Chondrocyte (in vitro differentiated cells): ENCODE measurements at places on chromosomes 13 and 19. TPM values are rescaled to one million over a fixed set of nuclear protein-coding genes. Genes with fewer than 3 reads are reported as not detected.

The OR7A17 gene
- total RNA-seq: not detected in 3 replicates

The SLC6A16 gene
- total RNA-seq: 3.5 to 5.2 TPM (median 3.5 TPM) in 3 replicates

The CALR3 gene
- not detected in 3 replicates for total RNA-seq

The KLF16 gene
- total RNA-seq: 25.0 to 38.9 TPM (median 38.9 TPM) in 3 replicates

The KANK2 gene
- 238 to 345 TPM (median 243 TPM) in 3 replicates for total RNA-seq

The NXNL1 gene
- not detected in 3 replicates for total RNA-seq

DNA sequence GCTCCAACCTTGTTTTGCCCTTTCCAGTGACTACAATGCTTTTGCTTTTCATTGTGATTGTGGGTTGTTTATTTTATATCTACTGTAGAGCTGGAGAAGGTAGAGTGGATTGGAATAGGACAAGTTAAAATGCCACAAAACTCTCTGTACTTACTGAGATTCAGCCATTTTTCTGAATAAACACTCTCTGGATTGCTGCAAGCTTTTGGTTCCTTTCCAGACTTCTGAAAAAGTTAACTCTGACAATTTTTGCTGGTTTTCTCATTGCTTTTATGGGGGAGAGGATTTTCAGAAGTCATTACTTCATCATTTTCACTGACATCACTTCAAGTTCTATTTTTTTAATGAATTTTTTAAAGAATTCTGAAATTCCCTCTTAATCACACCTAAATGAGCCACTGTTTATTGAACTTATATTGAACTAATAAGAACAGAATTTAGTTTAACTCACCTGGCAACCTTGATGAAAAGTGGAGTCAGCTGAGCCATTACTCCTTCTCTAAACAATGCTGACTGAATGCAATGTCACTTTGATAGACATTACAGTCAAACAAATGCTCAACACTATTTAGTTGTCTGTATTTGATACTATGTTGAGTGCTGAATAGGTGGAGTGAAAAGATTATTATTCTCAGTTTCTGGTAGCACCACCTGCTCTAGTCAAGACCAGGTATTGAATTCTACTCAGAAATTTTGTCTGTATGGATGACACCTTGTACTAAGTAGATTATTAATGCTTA lies 303.5 kb downstream of the DLEU7 start:
- no peak for DNase-seq
- no peaks in the 10 kb centered on the region for H3K27me3 ChIP-seq
- no peak overlapping the region for H3K27ac ChIP-seq
- H3K36me3 ChIP-seq: peaks cover 7% of the 10 kb centered on the region
- no peak overlapping the region for H3K4me3 ChIP-seq

DNA sequence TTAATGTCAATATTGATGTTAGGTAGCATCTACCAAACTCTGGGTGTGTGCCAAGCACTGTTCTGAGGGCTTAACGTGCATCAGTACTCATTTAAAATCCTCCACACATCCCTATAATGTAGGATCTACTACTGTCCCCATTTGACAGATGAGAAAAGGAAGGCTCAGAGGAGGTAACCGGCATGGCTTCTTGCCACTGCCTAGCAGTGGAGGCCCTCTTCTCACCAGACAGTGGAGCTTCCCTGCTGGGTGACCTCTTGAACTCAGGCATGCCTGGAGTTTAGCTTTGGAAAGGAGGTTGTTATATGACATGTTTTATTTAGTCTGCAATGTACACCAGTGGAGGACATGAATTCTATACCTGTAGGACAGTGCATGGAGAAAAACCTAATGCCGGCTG lies 2.1 kb downstream of the SPATA13 start:
- H3K36me3 ChIP-seq: no peaks in the 10 kb centered on the region
- peaks cover 4% of the 10 kb centered on the region for H3K27me3 ChIP-seq
- H3K4me3 ChIP-seq: no peak overlapping the region
- no peak overlapping the region for H3K27ac ChIP-seq

DNA sequence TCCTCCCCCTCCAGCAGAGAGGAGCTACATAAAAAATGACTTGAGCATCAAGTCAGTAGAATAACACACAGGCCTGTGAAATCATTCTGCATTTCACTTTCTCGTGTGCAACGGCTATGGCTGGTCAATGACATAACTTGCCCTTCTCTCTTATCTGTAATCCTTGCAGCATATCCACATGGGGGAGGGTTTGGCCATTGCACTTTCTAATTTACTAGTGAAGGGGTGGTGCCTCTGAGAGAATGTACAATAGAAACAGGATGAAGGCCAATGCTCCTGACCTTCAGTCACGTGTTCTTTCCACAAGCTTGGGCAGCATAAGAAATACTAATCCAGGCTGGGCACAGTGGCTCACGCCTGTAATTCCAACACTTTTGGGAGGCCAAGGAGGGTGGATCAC lies 641.0 kb upstream of the ARGLU1 start:
- no peak overlapping the region for H3K27ac ChIP-seq
- H3K4me1 ChIP-seq: peaks cover 11% of the 10 kb centered on the region
- H3K36me3 ChIP-seq: no peaks in the 10 kb centered on the region
- H3K27me3 ChIP-seq: peaks cover 17% of the 10 kb centered on the region
- DNase-seq: no peak

DNA sequence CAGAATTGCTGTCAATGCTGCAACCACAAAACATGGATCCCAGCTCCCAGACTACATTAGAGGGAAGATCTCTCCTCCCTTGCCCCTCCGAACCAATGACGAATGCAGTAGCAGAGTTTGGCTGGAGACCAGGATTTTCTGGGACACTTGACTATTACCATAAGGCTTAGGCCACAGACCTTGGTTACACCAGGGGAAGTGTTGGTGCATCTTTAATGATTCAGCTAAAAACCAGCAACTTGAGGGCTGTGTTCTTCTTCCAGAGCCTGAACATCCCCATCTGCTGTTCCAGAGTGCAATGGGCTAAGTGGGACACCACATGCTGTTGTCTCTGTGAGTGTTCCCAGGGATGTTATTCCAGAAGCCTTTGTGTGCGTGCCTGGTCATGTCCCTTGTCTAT lies 528.2 kb downstream of the LMO7 start:
- peaks cover 26% of the 10 kb centered on the region for H3K27me3 ChIP-seq
- DNase-seq: no peak
- no peaks in the 10 kb centered on the region for H3K36me3 ChIP-seq
- H3K4me1 ChIP-seq: no peaks in the 10 kb centered on the region
- H3K4me3 ChIP-seq: no peak overlapping the region

DNA sequence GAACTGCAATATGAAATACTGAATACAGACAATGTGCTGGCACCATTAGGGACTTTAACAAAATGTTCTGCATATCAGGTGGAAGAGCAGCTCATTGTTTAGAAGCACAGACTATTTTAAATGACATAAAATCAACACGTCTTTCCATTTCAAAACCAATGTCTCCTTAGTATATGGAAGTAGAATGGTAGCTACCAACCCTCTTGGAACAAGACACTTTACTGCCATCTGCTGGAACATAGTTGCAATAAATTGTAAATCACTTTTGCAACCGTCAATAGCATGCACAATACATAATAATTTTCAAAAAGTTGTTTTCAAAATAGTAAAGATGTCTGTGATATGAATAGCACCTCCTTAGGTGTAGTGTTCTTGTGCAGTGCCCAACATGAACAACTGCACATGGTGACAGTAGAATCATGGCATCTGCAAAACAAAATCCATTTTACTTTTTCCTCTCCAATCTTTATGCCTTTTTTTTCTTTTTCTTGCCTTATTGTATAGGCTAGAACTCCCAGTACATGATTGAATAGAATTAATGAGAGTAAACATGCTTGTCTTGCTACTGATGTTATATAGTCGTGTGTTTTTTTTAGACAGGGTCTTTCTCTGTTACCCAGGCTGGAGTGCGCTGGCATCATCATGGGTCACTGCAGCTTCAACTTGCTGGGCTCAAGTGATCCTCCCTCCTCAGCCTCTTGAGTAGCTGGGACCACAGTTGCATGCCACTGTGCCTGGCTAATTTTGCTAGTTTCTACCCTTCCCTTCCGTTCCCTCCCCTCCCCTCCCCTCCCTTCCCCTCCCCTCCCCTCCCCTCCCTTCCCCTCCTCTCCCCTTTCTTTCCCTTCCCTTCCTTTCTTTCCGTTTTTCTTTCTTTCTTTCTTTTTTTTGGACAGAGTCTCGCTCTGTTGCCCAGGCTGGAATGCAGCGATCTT lies 7.8 kb upstream of the LYPD5 start:
- H3K27ac ChIP-seq: no peak overlapping the region
- H3K27me3 ChIP-seq: peaks cover 12% of the 10 kb centered on the region
- no peaks in the 10 kb centered on the region for H3K36me3 ChIP-seq
- DNase-seq: no peak

DNA sequence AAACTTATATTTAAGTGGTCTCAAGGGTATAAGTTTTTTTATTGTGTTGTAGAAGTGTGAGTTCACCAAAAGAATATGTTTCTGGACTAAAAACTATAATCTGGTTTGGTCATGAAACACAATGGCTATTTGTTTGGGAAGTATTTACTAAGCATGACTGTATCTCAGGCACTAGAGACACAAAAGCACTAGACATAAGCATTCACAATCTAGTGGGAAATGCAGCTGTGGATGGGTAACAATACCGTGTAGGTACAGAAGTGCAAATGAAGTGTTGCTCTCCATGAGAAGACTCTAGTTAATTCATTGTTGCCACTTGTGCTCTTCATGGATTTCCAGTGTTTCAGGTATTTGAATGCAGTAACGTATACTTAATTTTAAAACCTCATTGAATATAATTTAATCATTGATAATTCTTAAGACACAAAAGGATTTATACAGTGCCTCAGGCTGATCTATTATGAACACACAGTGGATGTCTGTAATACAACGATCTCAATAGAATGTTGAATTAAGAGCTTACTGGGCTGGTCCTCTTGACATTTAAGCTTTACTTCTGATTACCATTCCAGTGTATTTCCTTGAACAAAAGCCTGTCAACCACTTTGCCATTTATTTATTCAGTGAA lies 50.9 kb downstream of the TPT1 start:
- no peaks in the 10 kb centered on the region for H3K4me1 ChIP-seq
- H3K4me3 ChIP-seq: no peak overlapping the region
- H3K27me3 ChIP-seq: no peaks in the 10 kb centered on the region
- H3K36me3 ChIP-seq: peaks cover 5% of the 10 kb centered on the region
- no peak for DNase-seq

DNA sequence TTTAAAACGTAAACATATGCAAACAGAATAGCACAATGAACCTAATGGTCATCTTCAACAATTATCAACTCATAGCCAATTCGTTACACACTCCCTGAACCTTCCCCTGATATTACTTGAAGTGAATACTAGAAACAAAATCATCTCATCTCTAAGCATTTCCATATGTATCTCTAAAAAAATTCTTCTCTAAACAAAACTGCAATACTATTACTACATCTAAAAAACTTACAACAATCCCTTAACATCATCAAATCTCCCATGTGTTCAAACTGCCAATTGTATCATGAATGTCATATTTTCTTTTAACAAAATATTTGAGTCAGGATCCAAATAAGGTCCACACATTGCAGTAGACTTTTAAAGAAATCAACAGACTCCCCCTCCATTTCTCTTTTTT lies 61.4 kb downstream of the FRY start:
- H3K4me3 ChIP-seq: no peak overlapping the region
- no peaks in the 10 kb centered on the region for H3K27me3 ChIP-seq
- no peak for DNase-seq
- peaks cover 23% of the 10 kb centered on the region for H3K4me1 ChIP-seq
- H3K36me3 ChIP-seq: peaks cover 7% of the 10 kb centered on the region

DNA sequence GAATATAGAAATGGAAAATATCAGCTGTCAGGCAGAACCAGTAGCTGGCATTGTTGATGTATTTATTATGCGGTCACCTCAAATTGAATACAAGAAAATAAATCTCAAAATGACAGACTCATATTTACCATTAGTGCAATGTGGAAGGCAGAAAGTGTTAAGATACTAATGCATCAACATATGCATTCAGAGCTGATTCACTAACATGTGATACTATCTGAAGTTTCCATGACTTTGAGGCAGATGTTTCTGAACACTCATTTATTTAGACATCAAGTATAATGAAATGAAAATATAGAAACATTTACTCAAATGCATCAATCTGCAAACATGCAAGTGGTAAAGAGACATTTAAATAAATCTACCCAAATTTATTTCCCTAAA lies 474.2 kb upstream of the SLC10A2 start:
- no peaks in the 10 kb centered on the region for H3K27me3 ChIP-seq
- DNase-seq: no peak
- no peak overlapping the region for H3K4me3 ChIP-seq

GRCh38 chr19:46732966-46733689 lies 12.7 kb upstream of the FKRP start:
- peaks cover 19% of the 10 kb centered on the region for H3K36me3 ChIP-seq
- H3K27me3 ChIP-seq: no peaks in the 10 kb centered on the region
- H3K4me3 ChIP-seq: no peak overlapping the region
- no peak for DNase-seq
- H3K4me1 ChIP-seq: peaks cover 34% of the 10 kb centered on the region

DNA sequence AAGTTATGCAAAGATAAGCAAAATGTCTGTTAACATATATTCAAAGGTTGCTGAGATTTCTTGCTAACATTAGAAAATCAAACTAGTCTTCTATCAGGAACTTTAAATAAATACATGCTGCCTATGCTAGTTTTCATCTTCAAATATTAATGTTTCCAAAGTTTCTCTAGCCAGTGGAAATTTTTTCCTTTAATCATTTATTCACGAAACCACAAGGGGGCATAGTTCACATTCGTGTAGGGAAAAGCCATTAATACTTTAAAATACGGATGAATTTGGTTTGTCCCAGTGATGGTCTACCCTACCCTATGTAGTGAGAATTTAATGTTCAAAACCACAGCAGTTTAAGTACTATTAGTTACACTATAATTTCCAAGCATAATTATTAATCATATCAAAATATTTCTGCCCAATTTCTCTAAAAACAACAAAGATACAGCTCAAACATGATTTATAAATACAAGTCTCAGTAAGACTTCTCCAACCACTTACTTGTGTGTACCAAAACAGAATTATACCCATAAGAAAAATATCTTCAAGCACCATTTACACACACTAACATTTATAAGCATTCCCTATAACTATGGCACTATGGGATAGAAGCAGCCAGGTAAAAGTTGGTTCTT lies 16.2 kb downstream of the NUFIP1 start:
- no peak overlapping the region for H3K4me3 ChIP-seq
- no peak overlapping the region for H3K27ac ChIP-seq
- peaks cover 10% of the 10 kb centered on the region for H3K4me1 ChIP-seq
- H3K36me3 ChIP-seq: peaks cover 6% of the 10 kb centered on the region

DNA sequence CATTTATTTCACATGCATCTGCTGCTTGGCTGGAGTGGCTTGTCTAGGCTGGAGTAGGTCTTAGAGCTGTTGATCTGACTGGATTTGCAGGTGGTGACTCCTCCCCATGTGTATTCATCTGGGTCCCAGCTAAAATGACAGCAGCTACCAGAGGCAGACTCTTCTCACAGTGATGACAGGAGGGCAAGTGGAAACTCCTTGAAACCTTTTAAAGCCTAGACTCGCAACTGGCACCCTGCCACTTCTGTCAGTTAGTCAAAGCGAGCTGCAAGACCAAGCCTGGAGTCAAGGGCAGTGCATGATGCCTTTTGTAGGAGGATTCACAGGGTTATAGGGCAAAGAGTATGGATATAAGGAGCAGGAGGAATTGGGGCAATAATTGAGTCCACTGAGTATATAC lies 65.2 kb downstream of the TEX26 start:
- peaks cover 7% of the 10 kb centered on the region for H3K27me3 ChIP-seq
- no peak for DNase-seq
- H3K27ac ChIP-seq: no peak overlapping the region
- H3K36me3 ChIP-seq: no peaks in the 10 kb centered on the region
- H3K4me3 ChIP-seq: no peak overlapping the region

- H3K4me1 ChIP-seq: peaks cover 20% of the 10 kb centered on the region
- no peaks in the 10 kb centered on the region for H3K27me3 ChIP-seq
- H3K4me3 ChIP-seq: peak overlapping the region; percentile 100
- peak overlapping the region; percentile 100 for H3K27ac ChIP-seq
- no peak for DNase-seq
Observed at GRCh38 chr19:19866611-19867248, 1.0 kb downstream of the ZNF253 start.
